HT-29 (cell line): ENCODE measurements at places on chromosomes 7 and 10.

- DNase-seq, result no peak
These were observed 473.8 kb downstream of the KCNMA1 start for GRCh38 chr10:77163670-77164348.

DNA sequence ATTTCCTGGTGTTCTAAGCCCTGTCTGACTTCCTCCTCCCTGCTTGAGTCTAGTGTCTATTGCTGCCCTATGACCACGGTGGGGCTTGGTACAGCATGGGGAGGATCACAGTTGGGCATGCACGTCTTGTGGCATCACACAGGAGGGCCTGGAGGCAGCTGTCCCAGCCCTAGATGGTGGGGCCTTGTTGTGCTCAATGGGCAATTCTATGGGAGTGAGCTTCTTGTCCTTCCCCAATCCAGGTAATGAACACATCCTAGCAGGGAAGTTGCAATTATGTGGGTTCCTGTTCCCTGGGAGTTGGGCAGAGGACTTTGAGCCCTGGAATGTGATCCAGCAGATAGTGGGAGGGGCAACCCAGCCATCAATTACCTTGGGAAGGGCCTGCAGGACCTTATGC, 10.8 kb upstream of the FAM3C start:
- peak; percentile 56 for DNase-seq

GRCh38 chr7:50138101-50138500, 45.1 kb upstream of the ZPBP start:
- no peak for DNase-seq

- DNase-seq, result peak; percentile 68
These were observed 759 bp downstream of the NUDT1 start for GRCh38 chr7:2242541-2243429.

GRCh38 chr10:102118867-102119266, 1.3 kb downstream of the LDB1 start:
- DNase-seq, result peak; percentile 25
